ENCODE measurements at places on chromosomes 6 and 20.

GRCh38 chr6:63307581-63308246 lies 12.1 kb downstream of the LGSN start:
- no peak for DNase-seq

DNA sequence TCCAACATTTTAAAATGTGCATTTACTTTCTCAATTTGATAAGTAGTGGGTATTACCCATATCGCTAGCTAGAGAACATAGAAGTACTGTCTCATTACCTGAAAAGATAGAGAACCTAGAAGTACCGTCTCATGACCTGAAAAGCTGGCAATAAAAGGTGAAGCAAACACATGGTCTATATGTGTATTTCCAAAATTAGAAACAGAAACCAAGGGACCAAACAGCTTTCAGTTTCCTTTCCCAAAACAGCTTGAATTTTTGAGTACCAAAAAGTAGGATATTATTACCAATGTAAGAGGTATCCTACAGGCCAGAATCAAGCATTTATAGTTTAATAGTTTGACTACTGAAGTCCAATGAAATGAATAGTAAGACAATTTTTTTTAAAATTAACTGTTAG lies 77.2 kb downstream of the KIF13A start:
- no peak for DNase-seq

- DNase-seq: no peak
Measured at GRCh38 chr6:44530209-44530909, 142.9 kb downstream of the CDC5L start.

DNA sequence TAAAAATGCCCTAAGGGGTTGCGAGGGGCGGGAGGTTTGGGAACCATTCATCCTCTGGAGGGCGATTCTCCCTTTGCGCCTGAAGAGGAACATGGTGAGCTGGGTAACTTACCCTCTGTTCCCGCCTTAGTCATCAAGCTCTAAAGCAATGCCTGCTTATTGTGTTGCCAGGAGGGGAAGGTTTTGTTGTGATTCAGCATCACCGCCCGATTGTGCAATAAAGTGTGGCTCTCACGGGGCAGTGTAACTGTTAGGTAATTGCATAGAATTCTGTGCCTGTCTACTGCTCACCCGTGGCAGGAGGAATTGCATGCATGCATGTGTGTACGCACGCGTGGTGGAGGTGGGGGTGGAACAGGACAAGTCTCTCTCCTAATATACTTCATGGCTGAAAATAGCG lies 95.5 kb upstream of the AGPAT4 start:
- DNase-seq: no peak

- no peak for DNase-seq
Measured at GRCh38 chr20:59412181-59412580, 111.8 kb downstream of the EDN3 start.

- DNase-seq: no peak
Measured at GRCh38 chr20:50252701-50253100, 62.1 kb downstream of the CEBPB start.

GRCh38 chr6:81838031-81838430 lies 85.5 kb upstream of the TENT5A start:
- no peak for DNase-seq

- DNase-seq: no peak
Measured at GRCh38 chr20:33914919-33915318, 78.8 kb upstream of the RALY start.

DNA sequence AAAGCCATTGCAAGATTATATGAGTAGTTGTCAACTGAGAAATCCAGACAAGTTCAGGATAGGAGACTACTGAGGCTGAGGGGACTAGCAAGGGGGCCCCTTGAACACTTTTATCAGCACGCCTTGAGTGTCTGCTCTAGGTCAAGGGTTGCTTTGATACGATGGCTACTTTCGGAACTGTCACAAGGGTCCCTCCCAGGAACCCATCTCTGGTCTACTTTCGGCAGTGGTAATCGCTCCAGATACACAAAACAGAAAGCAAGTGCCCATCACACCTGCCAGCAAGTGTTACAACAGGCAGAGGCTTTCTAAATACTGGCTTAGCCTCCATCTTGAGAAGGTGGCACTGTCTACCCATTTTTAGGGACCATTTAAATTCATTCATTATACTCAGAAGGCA lies 61.1 kb downstream of the GJA10 start:
- no peak for DNase-seq

GRCh38 chr20:36775196-36775595 lies 1.6 kb upstream of the DSN1 start:
- DNase-seq: no peak

DNA sequence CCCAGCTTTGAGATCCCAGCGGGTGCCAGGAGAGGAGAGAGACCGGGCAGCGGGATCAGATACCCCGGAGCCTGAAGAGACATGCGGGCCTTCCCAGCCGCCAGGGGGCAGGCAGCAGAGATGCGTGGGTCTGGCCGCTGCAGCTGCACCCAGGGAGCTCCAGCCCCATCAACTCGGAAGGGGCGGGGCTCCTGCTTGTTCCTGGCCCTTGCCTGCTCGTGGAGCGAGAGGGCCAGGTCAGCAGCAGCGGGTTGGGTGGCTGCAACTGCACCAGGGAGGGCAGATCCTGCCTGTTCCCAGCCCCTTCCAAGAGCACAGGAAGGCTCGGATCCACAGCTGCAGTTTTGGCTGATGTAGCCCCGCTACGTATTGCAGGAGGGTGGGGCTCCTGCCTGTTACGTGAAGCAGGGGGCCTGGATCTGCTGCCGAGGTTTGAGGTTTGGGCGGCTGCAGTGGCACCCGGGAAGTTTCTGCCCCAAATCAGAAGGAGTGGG lies 532.8 kb downstream of the RFPL4B start:
- peak; percentile 58 for DNase-seq

DNA sequence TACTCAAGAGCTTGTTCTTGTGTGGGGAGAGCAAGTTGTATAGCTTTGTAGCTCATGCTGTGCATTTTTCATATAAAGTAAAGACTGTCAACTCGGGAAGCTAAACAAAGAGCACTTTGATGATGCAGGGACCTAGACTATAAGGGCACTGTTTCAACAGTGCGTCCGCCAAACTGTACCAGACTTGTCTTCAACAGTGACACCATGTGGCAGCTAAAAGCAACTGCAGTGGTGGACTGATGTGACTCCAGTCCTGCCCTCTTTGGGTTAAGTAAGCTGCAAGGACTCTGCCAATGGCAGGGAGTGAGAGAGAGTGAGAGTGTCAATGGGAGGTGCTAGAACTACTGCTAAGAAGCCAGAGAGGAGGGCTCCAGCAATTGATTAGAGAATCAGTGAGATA lies 48.1 kb upstream of the MC3R start:
- DNase-seq: no peak

- peak; percentile 6 for DNase-seq
Measured at GRCh38 chr6:22471132-22471690, 98.2 kb upstream of the HDGFL1 start.

- DNase-seq: peak; percentile 80
Measured at GRCh38 chr6:105136431-105137350, 43.1 kb downstream of the POPDC3 start.

- DNase-seq: peak; percentile 38
Measured at GRCh38 chr6:132715204-132715603, 1.3 kb upstream of the VNN1 start.
